RCC 7860 (cell line): ENCODE measurements at places on chromosomes 12 and 14.

DNA sequence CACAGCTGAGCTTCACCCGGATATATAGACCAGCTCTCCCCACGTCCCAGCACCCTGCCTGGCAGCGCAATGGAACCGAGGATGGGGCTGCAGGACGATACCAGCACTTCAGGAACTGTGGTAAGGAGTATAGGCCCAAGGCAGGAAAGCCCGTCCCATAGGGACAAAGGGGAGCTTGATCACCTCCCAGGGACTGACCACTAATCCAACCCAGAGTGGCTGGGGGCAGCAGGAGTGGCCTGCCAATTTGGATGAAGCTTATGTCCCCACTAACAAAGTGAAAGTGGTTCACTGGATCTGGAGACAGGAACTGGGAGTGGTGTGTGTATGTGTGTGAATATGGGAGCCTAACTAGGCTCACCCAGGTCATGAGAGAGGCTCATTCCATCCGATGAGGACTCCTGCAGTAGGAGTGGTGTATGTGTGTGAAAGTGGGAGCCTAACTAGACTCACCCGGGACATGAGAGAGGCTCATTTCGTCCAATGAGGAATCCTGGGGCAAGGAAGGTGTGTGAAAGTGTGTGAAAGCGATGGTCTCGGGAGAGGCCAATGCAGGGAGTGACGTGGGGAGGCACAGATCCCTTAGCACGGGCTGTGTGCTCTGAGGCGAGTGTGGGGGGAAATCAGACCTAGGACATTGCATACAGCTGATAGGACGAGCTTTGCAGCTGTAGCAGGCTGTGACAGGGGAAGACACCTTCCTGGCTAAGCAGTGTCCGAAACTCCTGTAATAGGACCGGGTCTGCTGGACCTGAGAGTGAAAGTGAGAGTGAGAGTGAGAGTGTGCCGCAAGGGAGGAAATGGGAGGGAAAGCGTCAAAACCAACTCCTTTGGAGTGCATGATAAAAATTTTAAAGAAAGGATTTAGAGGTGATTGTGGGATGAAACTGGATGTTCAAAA is 25.7 kb downstream of the KLRK1 start:
- DNase-seq: peak; percentile 49

- no peak for DNase-seq
Observed at GRCh38 chr14:21039585-21040369, 2.4 kb upstream of the RNASE7 start.

DNA sequence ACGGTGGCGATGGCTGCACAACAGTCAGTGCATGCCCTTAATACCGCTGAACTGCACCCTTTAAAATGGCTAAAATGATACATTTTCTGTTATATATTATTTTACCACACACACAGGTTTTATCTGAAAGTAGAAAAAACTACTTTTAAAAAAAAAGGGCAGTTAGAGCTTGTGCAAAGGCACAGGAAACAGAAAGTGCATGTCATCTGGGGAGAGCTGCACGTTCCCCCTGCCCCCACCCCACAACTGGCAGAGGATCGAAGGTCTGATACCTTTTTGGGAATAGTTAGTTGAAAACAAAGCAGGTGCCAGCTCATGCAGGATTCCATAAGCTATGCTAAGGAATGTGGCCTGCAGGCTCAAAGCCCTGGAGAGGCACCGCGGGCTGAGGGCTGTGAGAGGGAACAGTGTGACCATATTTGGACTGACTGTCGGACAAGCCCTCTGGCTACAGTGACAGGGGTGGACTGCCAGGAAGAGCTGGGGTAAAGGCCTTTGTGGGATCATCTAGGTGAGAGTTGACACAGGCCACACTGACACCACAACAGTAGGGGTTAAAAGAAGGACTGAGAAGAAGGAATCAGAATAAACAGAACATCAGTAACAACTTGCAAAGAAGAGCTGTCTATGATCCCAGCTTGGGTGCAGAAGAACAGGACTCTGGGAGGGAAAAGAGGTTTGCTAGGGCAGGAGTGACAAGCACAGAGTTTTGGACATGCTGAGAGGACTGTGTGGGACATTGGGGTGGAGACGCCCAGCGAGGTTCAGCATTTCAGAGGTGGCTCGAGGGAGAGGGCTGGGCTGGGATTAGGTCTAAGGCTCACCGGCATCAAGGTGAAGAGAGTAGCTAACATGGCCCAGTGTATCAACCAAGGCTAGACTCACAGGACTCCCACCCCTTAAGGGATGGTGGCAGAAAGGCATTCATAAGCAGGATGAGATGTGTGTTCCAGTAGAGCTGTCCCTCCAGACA is 54.6 kb downstream of the ACTN1 start:
- DNase-seq: no peak

DNA sequence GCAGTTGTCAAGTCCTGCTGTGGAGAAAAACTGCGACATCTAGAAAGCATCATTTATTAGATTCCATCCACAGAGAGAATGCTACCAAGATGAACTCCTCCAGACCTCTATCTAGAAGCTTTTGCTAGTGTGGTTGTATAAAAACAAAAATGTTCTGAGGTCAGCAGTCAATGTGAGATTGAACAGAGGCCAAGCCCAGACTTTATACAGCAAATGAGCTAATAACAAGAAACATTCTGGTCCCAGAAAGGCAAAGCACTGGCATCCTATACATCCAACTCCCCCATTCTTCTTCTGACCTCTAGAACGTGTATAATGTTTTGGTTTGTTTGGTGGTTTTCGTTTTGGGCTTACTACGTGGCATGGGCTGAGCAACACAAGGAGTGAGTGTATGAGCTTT is 26.7 kb upstream of the RIN3 start:
- DNase-seq: no peak

DNA sequence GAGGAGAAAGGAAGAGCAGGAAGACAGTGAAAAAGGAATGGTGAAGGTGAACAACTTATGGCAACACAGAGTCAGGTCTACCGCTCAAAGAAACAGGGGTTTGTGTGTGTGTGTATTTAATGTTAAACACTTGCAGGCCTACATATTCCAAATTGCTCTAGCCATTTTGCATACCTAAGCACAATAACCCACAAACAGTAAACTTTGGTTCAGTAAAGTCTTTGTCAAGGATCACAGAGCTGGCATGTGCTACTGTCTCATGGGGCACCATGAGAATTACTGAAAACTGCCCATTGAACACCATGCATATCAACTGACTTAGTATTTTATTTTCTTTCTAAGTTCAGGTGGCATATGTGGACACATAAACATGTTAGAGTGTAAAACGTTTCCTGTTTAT is 163.6 kb downstream of the MDGA2 start:
- DNase-seq: no peak

- no peak for DNase-seq
Observed at GRCh38 chr12:89238593-89238992, 113.7 kb downstream of the DUSP6 start.

- DNase-seq: no peak
Observed at GRCh38 chr14:99883866-99884650, 90.8 kb downstream of the EML1 start.

DNA sequence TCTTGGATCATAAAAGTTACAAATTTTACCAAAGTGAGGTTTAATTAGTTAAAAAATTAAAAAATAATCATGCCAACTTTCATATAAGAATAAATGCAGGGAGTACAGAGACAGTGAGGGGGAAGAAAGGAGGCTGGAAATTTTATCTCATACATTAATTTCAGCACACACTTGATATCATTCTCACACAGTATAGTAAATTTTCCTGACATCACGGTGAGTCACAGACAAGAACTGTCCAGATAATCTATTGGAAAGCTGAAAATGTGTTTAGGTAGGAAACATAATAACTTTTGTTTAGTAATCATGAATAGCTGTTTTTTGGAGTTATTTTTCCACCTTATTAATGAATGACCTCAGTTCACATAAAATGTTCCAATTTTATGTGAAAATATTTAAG is 1204.8 kb downstream of the GALC start:
- no peak for DNase-seq

- DNase-seq: peak; percentile 25
Observed at GRCh38 chr12:25286837-25287236, 36.1 kb upstream of the KRAS start.
